ENCODE measurements at places on chromosomes 11 and 22. TPM values are rescaled to one million over a fixed set of nuclear protein-coding genes. Genes with fewer than 3 reads are reported as not detected.

The SIDT2 gene
- 76.3 TPM for total RNA-seq

The SMTNL1 gene
- not detected for total RNA-seq

The OVOL1 gene
- total RNA-seq, result 34.3 TPM

The ASPHD2 gene
- 3.7 TPM for total RNA-seq

The SLC43A3 gene
- 24.4 TPM for total RNA-seq

The RFPL3 gene
- total RNA-seq, result not detected

The SLN gene
- 0.58 TPM for total RNA-seq

The NAT10 gene
- total RNA-seq, result 34.4 TPM

The OR10A2 gene
- not detected for total RNA-seq

The SLC25A18 gene
- total RNA-seq, result not detected

The FOLR3 gene
- total RNA-seq, result not detected

The CABP4 gene
- 1.2 TPM for total RNA-seq

The SLCO2B1 gene
- total RNA-seq, result 93.0 TPM

The HEPHL1 gene
- not detected for total RNA-seq

The APOBEC3G gene
- total RNA-seq, result 5.7 TPM

The FTH1 gene
- total RNA-seq, result 5,370 TPM

The FREY1 gene
- total RNA-seq, result 0.81 TPM

The ZNF143 gene
- total RNA-seq, result 23.6 TPM

The KIF18A gene
- 4.3 TPM for total RNA-seq
